Mucosa of gallbladder (tissue), 1 donor: ENCODE measurements at places on chromosomes 11 and 22. TPM values are rescaled to one million over a fixed set of nuclear protein-coding genes. Genes with fewer than 3 reads are reported as not detected.

GRCh38 chr22:43570531-43571165 lies 158.8 kb downstream of the MPPED1 start:
- DNase-seq = no peak

DNA sequence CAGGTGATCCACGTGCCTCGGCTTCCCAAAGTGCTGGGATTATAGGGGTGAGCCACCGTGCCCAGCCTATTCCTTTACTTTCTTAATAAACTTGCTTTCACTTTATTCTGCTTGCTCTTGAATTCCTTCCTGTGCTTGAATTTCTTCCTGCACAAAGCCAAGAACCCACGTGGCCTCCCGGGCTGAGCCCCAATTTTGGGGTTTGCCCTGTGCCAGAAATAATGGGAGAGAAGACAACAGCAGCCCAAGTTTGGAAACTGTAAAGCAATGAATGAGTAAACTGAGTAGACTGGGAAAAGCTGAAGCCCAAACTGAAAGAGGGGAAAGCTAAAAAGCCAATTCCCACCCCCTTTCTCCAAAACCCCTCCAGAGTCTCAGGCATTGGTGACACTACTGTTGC lies 136.4 kb downstream of the NECTIN1 start:
- DNase-seq = peak; percentile 29

DNA sequence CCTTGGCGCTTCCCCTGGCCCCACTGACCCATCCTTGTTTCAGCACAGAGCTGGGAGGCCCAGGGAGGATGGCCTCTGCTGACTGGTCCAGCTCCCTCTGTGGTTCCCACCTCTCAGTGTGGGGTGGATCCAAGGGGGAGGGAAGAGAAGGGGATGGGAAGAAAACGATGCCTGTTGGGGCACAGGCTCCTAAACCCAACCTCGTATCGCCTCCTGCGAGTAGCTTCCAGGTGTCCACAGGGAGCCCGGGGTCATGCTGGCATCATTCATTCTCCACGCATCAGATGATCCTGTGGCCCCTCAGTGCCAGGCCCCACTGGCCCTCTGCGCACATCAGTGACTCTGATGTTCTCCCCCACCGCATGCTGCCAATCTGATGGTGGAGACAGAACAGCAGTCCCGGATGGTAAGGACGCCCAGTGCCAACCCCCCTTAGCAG lies 5.1 kb downstream of the MYEOV start:
- DNase-seq = no peak

DNA sequence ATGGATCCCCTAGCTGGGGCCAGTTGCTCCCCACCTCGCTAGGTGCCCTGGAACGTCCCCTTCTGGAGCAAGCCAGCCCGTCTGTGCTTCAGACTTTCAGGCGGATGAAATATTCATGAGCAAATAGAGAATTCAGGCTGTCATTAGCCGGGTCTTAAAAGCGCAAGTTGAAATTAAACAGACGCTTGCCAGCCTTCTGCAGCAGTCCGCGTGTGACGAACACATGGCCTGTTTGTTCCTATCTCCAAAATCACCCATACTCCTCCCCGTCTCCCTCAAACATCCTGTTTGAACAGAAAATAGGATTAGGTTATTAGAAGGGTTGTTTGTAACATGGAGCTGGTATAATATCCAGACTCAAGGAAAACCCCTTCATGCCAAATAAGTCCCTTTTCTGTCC lies 38.7 kb downstream of the MYO18B start:
- DNase-seq = peak; percentile 12

- no peak for DNase-seq
Measured at GRCh38 chr11:88515002-88515401, 177.5 kb upstream of the CTSC start.

- DNase-seq = no peak
Measured at GRCh38 chr11:67463186-67463585, 5.9 kb downstream of the TMEM134 start.

The OR52N4 gene
- not detected for total RNA-seq

- no peak for DNase-seq
Measured at GRCh38 chr22:19530751-19531150, 6.5 kb upstream of the CLDN5 start.

DNA sequence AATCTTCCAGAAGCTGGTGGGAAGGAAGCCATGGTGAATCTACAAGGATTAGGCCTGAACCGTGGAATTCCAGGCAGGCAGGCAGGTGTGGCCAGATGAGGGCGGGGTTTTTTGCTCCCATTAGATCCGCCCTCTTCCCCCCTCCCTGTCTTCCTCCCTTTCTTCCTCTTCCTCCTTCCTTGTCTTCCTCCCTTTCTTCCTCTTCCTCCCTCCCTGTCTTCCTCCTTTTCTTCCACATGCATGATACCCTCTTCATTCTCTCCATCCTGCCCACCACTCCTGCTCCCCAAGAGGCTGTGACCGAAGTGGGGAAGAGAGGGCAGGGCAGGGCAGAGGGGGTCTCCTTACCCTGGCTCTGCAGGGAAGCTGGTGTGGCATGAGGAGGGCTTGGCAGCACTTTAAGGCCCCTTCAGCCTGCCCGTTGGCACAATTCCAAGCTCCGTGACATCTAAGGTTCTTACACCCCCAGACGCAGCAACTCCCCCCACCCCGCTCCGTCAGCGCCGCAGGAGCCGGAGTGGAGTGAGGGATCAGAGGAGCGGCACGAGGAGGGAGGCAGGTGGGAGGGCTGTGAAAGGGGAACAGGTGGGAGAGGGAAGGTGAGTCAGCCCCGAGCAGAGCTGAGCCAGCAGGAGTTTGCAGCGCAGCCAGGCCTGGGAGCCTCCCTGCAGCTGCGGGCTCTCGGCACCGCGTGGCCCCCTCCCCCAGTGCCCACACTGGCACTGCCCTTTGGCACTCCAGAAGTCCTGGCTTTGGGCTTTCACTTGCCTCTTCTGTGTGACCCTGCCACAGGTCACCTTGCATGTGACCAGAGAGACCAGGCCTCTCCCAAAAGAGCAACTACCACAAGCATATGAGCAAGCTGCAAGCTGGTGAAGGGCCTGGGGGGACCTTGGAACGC lies 32.1 kb downstream of the KCNJ4 start:
- peak; percentile 43 for DNase-seq

The TFIP11 gene
- 34.2 TPM for total RNA-seq

DNA sequence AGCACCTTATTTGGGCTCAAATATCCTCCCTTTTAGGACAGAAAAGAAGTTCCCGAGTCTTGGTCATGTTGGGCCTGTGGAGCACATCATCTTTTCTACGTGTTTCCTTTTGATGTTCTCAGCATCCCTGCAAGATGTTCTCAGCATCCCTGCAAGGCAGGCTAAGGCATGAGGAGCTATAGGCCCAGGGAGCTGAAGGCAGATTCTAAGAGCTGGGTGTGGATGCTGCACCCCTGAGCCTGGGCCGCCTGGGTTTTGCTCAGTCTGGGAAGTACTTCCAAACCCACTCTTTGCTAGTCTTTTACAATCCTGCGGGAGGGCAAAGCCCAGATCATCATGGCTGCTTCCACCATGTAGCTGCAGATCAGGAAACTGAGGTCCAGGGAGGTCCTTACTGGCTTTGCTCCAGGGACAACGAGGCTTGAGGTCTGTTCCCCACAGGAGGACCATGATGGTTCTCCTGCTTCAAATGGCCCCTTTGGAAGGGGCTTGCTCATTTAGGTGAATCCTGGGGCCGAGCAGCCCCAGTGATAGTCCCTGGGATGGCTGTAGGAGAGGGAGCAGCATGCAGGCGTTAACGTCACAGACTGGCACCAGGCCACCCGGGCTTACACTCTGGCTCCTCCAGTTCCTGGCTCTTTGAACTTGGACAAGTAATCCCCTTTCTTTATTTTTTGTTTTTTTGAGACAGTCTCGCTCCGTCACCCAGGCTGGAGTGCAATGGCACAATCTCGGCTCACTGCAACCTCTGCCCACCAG lies 10.6 kb downstream of the LRRC75B start:
- no peak for DNase-seq
